Glutamatergic neuron (in vitro differentiated cells): ENCODE measurements at places on chromosomes 4 and X. TPM values are rescaled to one million over a fixed set of nuclear protein-coding genes. Genes with fewer than 3 reads are reported as not detected.

Gene NKX3-2
- 0.25 TPM for total RNA-seq

Gene CSN1S1
- total RNA-seq, result not detected

Gene PF4V1
- not detected for total RNA-seq

Gene CMC4
- 1.8 TPM for total RNA-seq

Gene MAGEB17
- total RNA-seq, result not detected

Gene AIFM1
- 29.1 TPM for total RNA-seq

Gene CXXC4
- total RNA-seq, result 21.8 TPM

Gene SSX3
- not detected for total RNA-seq

Gene HDAC6
- 264 TPM for total RNA-seq

Gene GABRE
- not detected for total RNA-seq

Gene ZNF518B
- total RNA-seq, result 41.3 TPM

DNA sequence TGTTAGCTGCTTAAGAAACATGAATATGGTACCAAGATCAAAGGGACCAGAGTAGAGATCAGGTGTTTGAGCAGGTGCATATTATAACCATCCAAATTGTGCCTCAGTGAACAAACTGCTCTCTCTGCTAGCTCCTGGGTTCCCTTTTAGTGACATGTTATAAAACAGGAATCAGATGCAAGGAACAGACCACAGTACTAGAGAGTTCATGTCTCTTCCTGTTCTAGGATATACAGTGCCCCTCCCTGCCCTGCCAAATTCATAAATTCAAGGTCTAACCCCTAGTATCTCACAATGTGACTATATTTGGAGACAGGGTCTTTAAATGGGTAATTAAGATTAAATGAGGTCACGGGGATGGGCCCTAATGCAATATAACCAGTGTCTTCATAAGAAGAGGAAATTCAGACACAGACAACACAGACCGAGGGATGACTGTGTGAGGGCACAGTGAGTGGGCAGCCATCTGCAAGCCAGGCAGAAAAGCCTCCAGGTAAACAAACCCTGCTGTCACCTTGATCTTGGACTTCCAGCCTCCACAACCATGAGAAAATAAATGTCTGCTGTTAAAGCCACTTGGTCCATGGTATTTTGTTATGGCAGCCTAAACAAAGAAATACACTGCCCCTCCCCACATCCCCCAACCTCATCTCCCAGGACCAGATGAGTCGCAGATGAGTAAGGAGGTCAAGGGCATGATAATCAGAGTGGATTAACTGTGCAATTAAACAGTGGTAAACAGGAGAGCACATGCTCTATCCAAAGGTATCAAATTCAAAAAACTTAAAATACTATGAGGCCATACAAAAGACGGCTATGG lies 82.5 kb downstream of the RBM47 start:
- DNase-seq, result no peak

- no peak for DNase-seq
These were observed 3.6 kb downstream of the TSPYL2 start for GRCh38 chrX:53085661-53086229.

GRCh38 chrX:3076416-3076991 lies 35.2 kb downstream of the ARSF start:
- DNase-seq, result no peak

DNA sequence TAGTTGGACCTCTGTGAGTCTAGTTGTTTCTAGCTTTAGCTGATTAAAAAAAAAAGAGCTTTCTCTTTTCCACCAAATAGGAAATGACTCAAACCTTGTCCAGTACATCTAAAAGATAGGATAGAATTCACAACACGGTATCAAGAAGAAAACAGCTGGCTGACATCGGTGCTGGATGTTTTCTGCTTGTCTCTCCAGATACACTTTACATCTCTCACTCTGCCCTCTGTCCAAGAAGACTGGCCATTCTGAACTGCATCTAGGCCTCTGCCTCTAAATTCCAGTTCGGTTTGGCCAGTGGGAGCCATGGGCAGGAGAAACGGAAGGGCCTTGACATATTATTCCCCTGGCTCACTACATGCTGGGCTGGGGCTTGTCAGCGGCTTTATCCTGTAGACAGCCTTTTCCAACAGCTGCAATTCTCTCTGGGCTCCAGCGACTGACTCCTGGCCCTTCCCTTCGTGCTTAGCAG lies 57.3 kb upstream of the SHISA3 start:
- DNase-seq, result no peak

GRCh38 chr4:84808332-84808731 lies 158.2 kb downstream of the WDFY3 start:
- DNase-seq, result no peak

DNA sequence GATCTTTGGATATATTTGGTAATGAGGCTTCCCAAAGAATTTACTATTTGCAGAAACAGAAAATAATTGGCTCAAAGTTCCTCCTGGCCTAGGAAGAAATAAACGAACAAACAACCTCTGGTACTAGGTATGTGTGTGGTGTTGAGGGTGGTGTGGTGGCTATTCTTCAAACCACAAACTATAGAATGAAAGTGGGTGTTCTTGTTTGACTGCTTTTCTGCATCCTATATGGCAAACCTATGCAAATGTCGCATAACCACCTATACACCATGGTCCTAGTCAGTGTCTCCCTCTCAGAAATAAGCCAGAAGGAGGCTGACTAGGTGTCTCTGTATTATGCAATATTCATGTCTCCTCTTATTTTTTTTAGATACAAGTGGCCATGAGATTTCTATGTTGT lies 106.6 kb upstream of the PCDH18 start:
- DNase-seq, result no peak

GRCh38 chrX:118839334-118839958 lies 15.8 kb downstream of the ZCCHC12 start:
- peak; percentile 89 for DNase-seq

GRCh38 chr4:183098723-183099536 lies at the start of gene WWC2:
TSS of gene WWC2 (plus strand) at chr4:183099257. CDS start at chr4:183099492, 235 bp downstream.
- DNase-seq, result peak; percentile 89

DNA sequence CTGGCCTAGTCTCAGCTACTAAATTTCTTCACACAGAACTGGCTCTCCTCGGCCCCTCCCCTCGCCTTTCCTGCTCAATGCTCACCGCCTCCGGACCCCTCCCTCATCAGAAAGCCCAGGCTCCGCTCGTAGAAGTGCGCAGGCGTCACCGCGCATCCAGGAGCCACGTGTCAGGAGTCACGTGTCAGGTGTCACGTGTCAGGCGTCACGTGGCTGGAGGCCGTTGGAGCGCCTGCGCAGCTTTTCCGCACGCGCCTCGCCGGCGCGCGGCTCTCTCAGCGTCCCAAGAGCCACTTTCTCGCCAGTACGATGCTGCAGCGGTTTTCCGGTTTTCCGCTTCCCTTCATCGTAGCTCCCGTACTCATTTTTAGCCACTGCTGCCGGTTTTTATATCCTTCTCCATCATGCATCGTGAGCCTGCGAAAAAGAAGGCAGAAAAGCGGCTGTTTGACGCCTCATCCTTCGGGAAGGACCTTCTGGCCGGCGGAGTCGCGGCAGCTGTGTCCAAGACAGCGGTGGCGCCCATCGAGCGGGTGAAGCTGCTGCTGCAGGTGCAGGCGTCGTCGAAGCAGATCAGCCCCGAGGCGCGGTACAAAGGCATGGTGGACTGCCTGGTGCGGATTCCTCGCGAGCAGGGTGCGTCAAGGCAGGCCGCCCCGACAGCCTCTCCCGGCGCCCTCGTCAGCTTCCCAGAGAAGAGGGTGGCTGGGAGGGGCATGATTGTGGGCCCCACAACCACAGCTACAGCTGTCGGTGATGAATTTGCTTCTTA lies at the start of gene SLC25A31:
Gene SLC25A31, plus strand, starts transcription at position 259 of the 772 bp plus-strand sequence. Its CDS starts 146 bp downstream, at position 405.
- no peak for DNase-seq

GRCh38 chrX:43255596-43255995 lies 400.5 kb upstream of the MAOA start:
- DNase-seq, result no peak

GRCh38 chr4:85128246-85129204 lies 162.0 kb upstream of the WDFY3 start:
- no peak for DNase-seq

DNA sequence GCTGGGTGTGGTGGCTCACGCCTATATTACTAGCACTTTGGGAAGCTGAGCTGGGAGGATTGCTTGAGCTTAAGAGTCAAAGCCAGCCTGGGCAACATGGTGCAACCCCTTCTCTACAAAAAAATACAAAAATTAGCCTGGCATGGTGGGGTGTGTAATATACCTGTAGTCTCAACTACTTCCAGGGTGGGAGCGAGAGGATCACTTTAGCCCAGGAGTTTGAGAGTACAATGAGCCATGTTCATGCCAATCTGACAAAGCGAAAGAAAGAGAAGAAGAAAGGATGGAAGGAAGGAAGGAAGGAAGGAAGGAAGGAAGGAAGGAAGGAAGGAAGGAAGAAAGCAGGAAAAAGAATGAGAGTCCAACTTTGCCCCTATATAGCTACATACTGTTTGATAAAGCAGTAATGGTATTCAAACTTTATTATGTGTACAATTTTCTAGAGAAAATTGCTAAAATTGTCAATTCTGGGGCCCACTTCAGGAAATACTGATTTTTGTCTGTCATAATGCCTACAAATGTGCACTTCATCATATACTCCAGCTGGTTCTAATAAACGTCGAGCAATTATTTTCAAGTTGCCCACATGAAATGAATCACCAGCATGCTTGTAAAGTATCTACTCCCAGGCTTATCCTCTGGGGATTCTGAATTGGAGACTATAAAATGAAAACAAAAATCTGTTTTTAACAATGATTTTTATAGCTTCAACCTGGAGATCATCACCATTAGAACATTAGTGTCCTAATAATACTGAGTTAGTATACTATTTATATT lies 132.3 kb downstream of the NDST4 start:
- DNase-seq, result no peak

DNA sequence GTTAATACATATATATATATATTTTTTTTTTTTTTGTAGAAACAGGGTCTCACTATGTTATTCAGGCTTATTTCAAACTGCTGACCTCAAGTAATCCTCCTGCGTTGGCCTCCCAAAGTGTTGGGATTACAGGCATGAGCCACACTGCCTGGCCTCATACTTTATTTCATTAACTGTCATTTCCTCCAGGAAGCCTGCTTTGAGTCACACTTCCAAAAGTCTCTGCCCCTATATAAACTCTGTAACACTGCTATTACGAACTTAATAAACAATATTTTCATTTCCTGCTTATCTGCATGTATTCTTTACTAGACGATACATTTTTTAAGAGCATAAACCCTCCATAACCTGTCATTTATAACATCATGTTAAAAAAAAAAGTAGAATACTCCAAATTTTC lies 167.2 kb downstream of the WDFY3 start:
- DNase-seq, result no peak

- DNase-seq, result no peak
These were observed 252.7 kb downstream of the SPRY1 start for GRCh38 chr4:123649250-123649644.

GRCh38 chr4:42906341-42906740 lies 13.8 kb downstream of the GRXCR1 start:
- no peak for DNase-seq

DNA sequence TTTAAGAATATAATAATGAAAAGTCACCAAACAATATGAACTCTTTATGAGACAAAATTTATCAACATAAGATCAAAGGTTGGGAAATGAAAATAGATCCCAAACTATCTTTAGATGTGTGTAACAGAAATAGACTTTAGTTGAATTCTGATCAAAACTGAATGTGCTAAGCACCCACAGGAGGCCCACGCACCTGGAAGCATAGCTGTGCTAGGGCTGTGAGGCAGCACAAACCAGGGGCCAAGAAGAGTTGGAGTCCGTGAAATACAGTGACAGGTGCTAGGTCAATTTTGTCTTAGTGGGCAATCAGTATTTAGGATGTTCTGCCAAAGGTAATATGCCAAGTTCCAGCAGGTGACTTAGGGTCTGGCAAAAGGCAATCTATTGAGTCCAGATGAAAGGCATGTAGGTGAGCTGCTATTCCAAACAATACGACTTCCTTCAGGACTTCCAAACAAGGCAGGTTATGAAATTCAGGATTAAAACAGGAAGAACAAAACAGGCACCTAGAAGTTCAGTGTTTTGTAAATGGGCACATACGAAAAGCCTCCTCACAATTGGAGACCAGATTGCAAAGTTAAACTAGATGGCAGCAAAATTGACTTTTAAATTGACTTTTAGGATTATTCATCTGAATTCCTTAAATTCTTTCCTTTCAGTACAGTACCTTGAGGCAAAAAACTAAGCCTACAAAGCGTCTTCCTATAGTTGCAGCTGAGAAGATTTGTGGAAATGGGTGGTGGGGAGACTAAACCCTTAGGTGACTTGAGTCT lies 4.7 kb upstream of the PCDH18 start:
- no peak for DNase-seq

DNA sequence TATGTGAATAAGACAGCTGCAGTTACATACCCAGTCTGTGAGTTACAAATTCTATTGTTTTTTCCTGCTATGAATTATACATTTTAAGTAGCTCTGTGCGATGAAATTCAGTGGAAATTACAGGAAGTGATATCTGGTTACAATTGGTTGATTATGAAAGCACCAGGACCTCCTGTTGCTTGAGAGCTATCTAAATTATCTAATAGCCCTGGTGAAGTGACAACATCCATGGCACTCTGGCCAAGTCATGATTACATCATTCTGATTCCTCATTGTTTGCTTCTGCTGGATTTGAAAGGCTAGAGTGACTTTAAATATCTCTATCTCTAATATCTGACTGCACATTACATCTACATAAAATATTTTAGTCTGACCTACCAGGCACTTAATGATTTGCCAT lies 515.0 kb downstream of the CFAP47 start:
- no peak for DNase-seq

DNA sequence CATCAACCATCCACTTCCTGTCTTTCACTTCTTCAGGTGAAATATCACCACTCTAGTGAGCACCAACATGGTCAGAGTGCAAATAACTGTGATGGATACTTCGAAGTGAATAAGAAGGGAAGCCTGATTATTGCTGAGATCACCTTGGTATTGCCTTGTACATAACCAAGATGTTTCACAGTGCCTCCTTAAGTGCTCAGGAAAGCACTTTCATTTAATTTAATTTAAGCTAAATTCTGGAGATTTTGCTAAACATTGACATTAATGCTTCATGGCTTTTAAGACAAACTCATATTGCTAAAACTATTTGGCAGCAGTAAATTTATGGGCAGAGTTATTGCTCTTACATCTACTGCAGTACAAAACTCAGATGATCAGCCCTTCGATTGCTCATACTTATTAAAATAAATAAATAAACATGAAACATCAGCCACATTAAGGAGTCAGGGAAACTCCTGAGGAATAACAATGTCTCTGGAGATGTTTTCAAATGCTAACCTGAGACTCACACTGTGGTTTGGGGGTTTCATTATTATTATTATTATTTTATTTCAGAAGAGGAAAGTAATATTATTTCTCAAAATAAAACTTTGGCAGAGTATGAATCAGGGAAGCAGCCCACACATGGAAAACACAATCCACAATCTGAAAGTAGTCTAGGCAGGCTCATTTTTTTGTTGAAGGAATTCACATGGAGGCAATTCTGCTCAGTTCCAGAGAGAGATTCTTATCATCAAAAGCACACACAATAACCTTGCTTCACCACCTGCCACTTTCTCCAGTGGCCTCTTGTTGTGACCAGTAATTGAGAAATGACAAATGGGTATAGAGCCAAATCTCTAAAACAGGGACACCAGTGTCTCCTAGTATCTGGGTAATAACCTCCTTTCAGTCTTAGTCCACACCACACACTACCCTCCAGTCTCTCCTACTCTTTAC lies 344.2 kb downstream of the MAPK10 start:
- no peak for DNase-seq

GRCh38 chr4:38803833-38804653 lies 548 bp downstream of the TLR1 start:
- DNase-seq, result no peak

- DNase-seq, result no peak
These were observed 106.8 kb downstream of the ARSJ start for GRCh38 chr4:113872426-113873260.

GRCh38 chrX:2243913-2244460 lies 256.8 kb downstream of the DHRSX start:
- no peak for DNase-seq

GRCh38 chr4:7470111-7470510 lies 35.4 kb upstream of the PSAPL1 start:
- no peak for DNase-seq
